ENCODE measurements at places on chromosomes 16 and 17. TPM values are rescaled to one million over a fixed set of nuclear protein-coding genes. Genes with fewer than 3 reads are reported as not detected.
A peak's percentile ranks its signal among the peaks of the same experiment; 100 is the strongest.

Gene CTF1
- total RNA-seq: 1.8 TPM

Gene SMIM5
- not detected for total RNA-seq

Gene NAGS
- total RNA-seq: not detected

Gene SLC16A11
- not detected for total RNA-seq

Gene MATCAP1
- 16.6 TPM for total RNA-seq

Gene TMC5
- 1.3 TPM for total RNA-seq

GRCh38 chr16:20628213-20628612, 52.0 kb upstream of the ACSM2B start:
- DNase-seq: no peak

GRCh38 chr17:73423159-73423715, 111.4 kb upstream of the CDC42EP4 start:
- DNase-seq: no peak

DNA sequence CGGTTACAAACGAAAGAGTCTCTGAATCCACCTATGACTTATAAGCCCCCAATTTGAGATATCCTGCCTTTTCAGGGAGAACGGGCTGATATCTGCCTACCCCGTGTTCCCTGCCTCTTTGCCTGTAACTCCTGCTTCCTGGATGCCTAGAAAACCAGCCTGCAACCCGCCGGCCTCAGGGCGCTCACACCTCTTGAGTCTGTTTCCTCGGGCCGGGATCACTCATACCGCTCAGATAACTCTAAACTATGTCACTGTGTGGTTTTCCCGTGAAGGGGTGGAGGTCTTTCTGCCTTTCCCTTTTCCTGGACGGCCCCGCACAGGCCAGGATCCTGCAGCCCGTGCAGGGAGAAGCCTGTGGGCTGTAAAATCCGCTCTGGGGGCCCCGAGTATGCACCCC, 10.4 kb downstream of the RPUSD1 start:
- DNase-seq: peak; percentile 36

DNA sequence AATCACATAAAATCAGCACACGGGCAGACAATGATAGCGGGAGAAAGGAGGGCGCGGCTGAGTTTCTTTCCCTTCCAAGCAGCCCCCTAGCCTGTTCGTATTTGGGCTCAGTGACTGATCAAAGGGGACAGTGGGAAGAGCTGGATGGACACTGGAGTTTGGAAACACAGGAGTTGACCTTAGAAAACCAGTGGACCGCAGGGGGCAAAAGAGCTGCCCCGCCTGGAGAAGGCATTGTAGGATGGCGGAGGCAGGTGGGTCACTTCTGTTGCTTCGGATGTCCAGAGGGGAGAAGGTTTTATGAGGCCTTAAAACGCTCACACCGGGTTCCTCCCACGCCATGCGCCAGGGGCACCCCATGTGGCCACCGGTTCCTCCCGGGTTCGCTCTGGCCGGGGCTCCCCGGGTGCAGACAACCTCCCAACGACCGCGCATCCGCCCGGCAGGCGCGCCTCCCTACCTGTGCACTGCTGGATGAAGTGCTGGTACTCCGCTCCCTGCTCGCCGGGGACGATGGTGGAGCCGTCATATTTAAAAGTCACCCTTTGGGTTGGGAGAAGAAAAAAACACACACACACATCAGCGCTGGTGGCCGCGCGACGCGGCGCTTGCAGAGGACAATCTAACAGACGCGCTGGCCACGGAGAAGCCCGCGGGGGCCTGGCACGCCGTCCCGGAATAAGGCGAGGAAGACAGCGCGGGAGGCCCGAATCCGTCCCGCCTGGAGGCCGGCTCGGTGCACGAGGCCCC, 662 bp downstream of the COTL1 start:
- DNase-seq: peak; percentile 49

DNA sequence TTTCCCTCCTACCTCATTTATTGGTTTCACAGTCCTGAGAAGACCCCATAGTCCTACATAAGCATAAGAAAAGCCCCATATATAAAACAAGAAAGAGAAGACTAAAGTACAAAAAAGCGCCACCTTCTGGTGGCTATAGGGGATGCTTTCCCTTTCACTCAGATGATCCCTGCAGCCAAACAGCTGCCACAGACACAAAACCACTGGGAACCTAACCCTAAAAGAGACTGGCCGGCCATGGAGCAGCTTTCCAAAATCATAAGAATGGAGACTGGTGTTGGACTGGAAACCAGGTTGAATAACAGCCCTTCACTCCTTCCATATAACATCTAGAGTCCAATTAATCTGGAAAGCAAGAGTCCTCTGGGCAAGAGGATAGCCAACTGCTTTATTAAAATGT, 11.4 kb downstream of the DYNC1LI2 start:
- peak; percentile 56 for DNase-seq

- DNase-seq: no peak
These were observed 14.2 kb downstream of the SLC47A2 start for GRCh38 chr17:19702217-19702641.

DNA sequence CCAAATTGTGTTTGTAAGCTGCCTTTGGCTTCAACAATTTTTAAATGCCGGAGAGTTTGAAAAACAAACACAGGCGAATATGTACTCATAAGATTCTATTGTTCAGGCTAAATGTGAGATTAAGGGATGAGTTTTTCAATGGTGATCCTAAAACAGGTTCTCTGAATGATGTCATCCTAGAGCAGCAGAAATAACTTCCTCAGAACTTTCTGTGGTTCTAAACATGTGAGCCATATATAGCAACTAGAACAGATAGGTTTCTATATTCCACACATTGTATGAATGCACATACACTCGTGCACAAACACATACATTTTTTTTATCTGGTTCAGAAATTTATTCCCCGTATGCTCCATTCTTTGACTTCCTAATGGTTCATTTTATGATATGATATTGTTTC, 1352.2 kb downstream of the CDH8 start:
- no peak for DNase-seq

GRCh38 chr17:3033248-3033640, 30.2 kb downstream of the OR1D5 start:
- no peak for DNase-seq

DNA sequence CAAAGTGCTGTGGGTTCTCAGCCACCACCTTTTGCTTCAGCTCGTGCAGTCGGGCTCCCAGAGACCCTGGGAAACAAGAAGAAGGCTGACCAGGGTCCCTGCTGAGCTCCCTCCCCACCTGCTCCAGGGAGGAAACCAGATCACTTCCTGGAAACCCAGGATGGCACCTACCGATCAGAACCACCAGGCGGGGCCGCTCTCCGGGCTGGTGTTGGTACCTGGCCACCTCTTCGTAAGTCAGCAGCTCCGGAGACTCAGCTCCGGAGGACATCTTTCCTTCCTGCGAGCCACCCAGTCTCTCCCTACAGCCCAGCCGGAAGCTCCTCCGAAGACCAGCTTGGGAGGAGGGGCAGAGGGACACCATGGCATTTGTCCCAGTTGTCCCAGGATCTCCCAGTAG, 18.9 kb downstream of the MPP3 start:
- DNase-seq: no peak

DNA sequence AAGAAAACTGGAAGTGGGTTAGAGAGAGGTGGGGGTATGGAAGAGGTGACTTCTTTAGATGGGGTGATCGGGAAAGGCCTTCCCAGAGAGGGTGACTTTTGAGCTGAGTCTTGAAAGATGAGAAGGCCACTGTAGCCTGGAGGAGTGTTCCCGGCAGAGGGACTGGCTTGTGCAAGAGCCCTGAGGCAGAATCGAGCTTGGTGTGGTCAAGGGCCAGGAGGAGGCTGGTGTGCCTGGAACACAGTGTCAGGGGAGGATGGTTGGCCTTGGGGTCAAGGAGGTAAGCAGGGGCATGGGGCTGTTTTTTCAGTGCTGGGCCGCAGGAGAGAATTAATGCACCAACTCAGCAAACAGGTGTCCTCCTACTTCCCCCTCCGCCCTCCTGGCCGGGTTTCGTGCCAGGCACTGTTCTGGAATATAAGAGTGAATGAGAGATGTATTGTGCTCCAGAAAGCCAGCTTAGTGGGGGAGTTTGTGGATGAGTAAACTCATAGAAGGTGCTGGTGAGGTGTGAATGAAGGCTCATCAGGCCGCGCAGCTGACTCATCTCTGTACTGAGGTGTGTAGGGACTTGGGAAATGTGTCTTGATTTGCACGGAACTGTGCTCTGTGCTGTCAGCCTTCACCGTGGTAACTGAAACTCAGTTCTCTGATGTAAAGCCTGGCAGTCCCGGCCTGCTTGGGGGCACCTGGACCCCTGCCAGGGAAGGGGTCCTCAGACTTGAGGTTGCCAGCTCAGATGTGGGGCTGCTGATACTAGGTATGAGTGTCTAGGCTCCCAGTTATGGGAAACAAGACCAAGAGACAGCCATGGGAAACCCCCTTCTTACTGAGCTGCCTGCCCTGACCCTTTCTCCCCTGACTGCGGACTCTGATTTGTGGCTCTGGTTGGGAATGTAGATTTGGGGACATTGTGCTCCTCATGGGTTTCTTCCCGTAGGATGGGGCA, 15.3 kb downstream of the KSR1 start:
- no peak for DNase-seq

GRCh38 chr16:73058221-73058615, 10.3 kb upstream of the ZFHX3 start:
- peak; percentile 35 for DNase-seq

GRCh38 chr17:42598905-42599304, 10.3 kb downstream of the RETREG3 start:
- DNase-seq: no peak

DNA sequence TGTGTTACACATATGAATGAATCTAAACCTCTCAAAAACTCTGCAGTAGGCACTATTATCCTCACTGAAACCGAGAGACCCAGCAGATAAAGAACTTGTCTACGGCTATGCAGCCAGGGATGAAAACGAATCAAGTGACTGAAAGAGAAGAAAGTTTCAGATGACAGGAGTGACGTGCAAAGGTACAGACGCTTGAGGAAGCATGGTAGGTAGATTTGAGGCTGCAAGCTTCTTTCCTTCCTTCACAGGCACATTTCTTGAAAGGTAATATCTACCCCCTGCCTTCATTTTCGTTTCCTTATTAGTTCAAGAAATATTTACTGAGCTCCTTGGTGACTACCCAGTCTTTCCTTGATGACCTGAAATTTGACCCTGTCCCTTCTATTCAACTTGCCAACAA, 211.5 kb upstream of the AXIN2 start:
- no peak for DNase-seq

GRCh38 chr17:75555679-75556153, 30.2 kb downstream of the LLGL2 start:
- no peak for DNase-seq

DNA sequence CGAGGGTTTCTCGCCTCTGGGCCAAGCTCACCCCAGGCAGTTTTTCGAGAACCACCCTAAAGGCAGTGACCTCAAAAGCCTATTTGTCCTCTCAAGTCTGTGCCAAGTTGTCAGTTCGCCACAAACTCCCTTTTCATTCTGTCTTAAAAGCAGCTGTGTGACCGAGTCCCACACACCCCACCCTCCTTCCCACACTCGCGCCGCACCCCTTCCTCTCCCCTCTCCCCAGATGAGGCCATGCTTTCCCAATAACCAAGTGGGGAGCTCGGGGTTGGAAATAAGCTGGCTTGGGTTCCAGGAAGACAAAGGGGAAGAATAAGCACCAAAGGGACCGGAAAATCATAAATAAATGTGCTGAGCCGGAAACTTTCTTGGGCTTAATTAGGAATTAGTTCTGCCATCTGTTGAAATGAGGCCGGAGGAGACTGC, 36.7 kb downstream of the GRIN2C start:
- DNase-seq: no peak

DNA sequence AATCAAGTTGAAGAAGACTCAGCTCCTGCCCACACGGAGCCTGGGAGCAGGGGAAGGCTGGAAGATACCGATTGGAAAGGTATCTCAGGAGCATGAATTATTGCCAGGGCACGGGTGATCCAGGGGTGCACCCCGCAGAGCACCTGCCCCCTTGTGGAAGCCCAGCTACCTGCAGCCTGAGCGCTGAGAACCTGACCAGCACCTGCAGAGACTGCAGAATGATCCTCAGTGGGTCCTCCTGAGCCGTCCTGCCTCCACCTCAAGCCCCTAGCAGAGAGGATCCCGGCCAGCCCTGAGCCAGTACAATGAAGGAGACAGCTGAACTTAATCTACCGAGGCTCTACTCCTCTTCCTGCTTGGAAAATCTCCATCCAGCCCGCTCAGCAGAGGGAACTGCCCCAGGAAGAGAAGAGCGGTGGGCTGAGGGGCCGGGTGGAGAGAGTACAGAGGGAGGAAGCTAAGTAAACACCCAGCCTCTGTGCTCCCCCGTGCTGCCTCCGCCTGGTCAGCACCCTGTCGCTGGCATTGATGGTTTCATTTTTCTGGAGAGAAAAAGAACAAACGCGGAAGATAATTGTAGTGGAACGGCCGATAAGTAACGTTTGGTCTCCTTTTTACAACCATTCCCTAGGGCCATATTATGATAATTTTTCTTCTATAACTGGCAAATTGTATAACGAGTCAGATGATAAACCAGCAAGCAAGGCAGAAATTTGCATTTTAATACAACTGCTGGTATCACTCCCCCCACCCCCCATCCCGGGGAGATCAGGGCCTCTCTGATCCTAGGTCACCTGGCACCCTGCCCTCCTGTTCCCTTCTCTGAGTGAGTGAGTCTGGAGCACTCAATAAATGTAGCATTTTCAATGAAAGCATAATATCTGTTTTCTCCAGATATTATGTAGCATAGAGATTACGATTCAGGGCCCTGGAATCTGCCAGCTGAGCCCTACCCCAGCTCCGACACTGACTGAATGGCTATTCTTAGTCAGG, 204.5 kb upstream of the RPL38 start:
- peak; percentile 84 for DNase-seq

DNA sequence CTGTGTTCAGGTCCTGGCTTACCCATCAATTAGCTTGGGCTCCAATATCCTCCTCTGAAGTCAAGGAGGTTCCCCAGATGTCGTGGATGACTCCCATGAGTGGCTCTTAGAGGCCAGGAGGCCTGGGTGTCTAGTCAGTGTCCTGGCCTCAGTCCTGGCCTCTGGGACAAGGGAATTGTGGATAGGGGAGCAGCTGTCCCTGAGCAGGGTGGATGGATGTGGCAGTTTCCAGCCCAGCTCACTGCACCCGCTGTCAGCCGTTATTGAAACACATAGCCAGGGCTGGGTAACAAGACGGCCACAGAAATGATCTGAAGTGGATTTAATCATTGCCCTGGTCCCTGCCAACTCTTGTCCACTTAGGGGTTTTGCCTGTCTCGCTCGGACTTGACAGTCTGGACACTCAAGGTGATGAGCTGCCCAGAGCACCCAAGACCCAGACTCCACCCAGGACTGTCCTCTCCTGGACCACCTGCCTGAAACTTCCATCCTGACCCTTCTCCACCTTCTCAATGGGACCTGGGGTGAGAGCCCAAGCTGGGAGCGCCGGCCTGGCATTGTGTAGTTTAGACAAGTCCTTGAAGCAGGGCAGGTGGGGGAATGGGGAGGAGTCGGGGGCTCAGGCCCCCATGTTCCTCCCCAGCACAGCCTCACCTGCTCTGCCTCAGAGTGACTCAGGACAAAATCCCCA, 182.1 kb upstream of the SDK2 start:
- no peak for DNase-seq

- no peak for DNase-seq
These were observed 13.1 kb downstream of the CORO7 start for GRCh38 chr16:4403133-4403949.

DNA sequence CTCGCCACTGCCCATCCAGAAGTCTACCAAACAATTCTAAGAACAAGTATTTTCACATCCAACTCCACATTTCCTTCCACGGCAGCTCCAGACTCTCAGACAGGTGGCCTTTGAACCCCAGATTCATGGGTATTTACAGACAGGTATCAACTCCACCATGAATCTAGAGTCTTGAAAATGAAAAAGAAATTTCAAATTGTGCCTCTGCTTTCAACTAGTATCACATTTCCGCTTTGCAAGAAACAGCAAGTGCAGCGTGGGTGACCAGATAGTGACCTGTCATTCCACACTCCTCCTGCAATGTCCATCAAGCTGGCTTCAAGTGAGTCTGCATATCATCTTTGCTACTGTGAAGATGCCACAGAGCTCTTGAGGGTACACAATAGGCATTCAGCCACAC, 232.4 kb upstream of the RPL38 start:
- DNase-seq: no peak

Data from K562 (cell line).